ENCODE measurements at places on chromosomes 7 and 10.

DNA sequence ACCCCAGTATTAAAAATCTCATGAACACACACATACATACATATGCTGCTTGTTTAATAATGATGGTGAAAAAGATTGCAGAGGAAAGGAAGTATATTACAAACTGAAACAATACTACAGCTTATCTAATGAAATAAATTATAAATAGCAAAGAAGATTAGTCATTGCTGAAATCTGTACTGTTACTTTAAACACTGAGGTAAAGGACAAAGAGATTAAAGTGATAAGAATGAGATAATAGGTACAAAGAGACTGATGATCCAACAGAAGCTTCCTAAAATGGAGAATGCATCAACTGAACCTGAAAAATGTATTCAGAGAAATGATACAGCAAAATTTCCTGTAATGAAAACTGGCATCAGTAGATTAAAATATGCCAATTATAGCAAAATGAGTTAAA, 91.5 kb upstream of the KCND2 start:
- DNase-seq: no peak

GRCh38 chr10:79254333-79255006, 92.8 kb upstream of the PPIF start:
- no peak for DNase-seq

DNA sequence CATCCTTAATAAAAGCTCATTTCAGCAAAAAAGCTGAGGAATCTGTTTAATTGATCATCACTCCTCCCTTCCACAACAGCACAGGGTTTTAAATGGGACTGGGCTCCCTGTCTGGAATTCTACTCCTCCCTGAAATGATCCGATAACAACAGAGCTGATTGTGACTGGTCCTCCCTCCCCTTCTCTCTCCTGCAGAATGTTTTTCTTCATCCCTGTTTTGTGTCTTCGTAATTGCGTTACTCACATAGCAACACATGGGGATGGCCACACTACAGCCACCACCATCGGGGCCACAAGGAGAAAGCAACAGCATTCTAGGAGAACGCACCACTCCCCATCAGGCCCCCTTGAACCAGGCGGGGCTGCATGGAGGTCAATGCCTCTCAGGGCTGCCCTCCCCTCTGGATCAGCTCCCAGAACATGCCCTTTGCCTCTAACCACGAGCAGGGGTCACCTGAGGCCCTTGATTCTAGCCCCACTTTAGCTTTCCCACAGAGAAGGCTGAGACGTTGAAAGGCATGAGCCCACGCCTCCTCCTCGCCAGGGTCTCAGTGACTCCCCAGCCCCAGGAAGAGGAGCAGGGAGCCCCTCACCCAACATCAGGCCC, 152.6 kb downstream of the PLXNA4 start:
- no peak for DNase-seq

GRCh38 chr7:146249272-146249671, 132.7 kb downstream of the CNTNAP2 start:
- peak; percentile 4 for DNase-seq

GRCh38 chr10:30231071-30231652, 117.9 kb downstream of the MTPAP start:
- DNase-seq: no peak
